ENCODE measurements at places on chromosomes 16 and 17.

GRCh38 chr16:68782198-68783174 lies 45.4 kb downstream of the CDH1 start:
- DNase-seq = no peak

- DNase-seq = no peak
Observed at GRCh38 chr17:48915459-48916282, 7.5 kb downstream of the UBE2Z start.

GRCh38 chr16:69315486-69316311 lies 4.5 kb downstream of the VPS4A start:
- DNase-seq = no peak

DNA sequence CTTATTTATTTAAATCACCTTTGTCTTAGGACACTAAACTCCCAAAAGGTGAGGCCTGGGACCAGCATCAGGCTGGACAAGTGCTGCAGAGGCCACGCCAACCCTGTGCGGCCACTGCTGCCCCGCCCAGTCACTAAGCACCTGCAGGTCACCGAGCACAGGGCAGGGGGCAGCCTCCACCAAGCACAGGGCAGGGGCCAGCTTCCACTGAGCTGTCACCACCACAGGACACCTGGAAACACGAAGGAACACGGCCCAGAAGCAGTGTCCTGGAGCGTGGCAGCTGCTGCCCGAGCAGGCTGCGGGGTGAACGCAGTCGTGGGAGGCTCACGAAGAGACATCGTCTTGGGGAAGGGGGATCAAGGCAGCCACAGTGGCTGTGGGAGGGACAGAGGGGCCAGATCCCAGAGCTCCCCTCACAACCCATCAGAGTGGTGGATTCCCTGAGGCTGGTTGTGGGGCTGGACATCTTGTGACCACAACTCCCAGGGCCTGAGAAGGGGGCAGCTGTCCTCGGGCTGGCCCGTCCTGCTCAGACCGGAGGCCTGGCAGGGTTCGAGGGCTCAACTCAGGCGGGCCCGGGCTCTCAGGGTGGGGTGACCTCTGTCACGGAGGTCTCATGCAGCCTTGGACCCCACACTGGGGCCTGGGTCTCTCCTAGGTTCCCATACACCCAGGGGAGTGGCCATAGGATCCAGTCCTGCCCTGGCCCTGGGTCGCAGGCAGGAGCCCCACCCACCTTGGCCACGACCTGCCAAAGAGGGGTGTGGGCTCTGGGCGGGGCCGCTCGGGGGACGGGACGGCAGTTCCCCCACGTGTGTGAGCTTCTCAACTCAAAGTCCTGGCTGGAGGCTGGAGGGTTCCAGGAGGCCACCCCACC lies 18.7 kb downstream of the RAB40B start:
- no peak for DNase-seq

DNA sequence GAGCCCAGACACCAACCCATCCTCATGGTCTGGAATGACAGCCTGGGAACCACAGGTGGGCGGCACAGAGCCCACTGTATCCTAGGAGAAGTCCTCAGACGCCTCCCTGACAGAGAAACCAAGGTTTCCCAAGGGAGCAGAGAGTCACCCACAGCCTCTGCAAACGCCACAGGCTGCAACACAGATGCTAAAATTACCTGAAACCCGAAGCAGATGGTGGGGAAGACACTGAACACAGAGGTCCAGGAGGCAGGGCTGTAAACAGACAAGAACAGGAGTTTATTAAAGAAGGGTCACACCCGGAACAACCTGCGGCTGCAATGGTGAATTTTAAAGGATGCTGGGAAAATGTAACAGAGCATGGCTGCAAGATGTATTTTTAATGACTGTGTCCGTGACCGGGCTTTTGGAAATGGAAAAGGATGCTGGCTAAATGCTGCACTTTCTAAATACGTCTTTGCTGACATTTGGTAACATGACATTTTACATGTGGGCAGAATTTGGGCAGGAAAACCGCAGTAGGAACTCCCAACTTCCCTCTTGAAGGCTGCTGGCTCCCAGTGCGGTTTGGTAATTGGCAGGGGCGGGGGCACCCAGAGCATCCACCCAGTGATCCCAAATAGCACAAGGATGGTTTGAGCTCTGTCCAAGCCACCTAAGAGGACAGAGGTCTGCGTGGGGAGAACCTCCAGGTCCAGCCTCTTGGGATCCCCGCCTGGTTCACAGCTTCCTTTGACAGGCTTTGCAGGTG lies 13.1 kb downstream of the SLC38A8 start:
- DNase-seq = no peak

GRCh38 chr17:46010597-46011186 lies 11.6 kb downstream of the STH start:
- no peak for DNase-seq

GRCh38 chr16:17757808-17758207 lies 287.0 kb upstream of the XYLT1 start:
- no peak for DNase-seq

DNA sequence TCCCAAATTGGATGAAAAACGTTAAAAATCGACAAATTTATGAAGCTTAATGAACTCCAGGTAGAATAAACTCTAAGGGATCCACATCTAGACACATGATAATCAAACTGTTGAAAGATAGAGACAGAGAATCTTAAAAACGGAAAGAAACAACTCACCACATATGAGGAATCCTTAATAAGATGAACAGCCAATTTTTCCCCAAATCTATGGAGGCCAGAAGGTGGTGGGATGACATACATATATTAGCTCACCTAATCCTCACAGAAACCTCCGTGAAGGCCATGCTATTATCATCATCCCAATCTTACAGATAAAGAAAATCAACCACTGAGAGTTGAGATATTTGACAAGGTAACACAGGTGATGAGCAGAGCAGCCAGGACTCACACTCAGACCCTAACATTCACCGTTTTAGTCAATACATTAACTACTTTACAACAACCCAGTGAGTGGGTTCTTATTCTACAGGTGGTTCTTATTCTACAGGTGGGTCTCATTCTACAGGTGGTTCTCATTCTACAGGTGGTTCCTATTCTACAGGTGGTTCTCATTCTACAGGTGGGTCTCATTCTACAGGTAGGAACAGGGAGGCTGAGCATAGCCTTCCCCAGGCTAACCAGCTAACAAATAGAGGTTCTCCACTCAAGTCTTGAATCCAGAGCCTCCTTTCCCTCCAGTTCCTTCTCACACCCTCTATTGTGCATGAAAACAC lies 4.8 kb downstream of the CACNG1 start:
- DNase-seq = no peak

- DNase-seq = no peak
Observed at GRCh38 chr16:49021136-49021535, 260.5 kb downstream of the CBLN1 start.

- no peak for DNase-seq
Observed at GRCh38 chr17:27603421-27603770, 27.6 kb upstream of the LGALS9 start.

DNA sequence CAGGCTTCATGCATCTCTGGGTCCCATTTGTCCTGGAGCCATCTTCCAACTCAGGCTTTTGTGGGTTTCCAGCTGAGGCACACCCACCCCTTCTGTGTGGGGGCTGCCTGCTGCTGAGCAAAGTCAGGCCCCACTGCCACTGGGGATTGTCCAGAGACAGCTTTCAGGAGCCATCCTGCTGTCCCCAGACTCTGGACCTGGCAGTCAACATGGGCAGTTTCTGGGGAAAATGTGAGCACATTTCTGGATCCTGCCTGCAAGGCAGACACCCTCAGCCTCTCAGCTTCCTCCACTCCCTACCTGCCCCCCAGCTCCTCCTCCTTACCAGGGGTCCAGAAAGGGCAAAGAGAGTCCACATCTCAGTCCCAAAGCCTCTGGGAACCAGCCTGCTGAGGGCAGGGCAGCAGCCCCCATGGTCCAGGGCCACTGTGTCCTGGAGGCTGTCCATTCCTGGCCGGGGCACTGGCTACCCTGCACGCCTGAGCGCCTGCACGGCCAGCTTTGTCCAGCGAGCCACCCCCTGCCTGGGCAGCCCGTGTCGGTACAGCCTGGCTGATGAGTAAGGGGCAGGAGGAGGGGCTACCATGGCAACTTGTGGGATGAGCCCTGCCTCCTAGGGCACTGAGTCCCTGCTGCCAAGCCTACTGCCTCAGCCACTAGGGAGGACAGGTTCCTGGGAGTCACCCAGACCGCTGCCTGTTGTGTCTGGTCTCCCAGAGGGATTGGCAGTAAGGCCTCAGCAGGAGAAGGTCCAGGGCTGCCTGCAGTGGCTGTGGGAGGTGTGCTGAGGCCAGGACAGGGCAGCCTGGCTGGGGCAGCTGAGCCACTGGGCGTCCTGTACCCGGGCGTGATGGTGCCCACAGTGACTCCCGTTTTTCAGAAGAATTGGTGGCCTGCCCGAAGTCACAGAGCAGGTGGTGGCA lies at the start of gene SLC47A2:
Gene SLC47A2 (minus strand): TSS at position 477 of the 923 bp plus-strand sequence. CDS start 29 bp downstream, at position 448.
- DNase-seq = no peak

- no peak for DNase-seq
Observed at GRCh38 chr17:49509588-49509917, 14.5 kb downstream of the NGFR start.

GRCh38 chr17:43609613-43610385 lies 51.9 kb downstream of the MEOX1 start:
- DNase-seq = no peak

DNA sequence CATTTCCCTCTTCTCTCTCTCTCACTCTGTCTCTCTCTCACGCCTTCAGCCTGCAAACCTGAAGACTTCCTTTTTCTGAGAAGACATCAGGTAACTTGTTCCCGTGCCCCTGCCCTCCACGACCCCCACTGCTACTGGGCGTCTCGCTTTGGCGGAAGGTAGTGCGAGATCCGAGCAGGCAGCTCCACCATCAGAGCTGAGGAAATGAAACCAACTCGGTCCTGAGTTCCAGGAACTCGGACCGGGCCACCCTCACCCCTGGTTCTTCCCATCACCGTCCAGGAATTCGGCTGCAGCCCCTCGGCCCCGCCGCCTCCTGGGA lies 585 bp downstream of the MLKL start:
- no peak for DNase-seq

DNA sequence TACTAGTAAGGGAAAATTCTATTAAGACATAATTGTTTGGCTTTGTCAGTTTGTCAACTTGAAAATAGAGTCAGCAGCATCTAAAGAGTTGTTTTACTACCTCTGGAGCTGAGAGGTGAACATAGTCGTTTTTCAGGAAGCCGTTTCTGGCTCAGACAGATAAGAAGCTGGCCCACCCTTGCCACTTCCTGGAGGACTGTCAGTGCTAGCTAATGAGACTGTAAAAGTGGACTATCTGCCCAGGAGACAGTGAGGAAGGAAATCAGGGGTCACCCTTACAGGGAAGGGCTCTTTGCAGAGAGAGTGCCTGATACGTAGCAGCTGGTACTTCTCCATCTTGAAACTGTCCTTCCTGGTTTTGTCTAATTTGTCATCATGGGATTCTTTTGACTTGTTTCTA lies 328.7 kb downstream of the WWOX start:
- DNase-seq = peak; percentile 77

DNA sequence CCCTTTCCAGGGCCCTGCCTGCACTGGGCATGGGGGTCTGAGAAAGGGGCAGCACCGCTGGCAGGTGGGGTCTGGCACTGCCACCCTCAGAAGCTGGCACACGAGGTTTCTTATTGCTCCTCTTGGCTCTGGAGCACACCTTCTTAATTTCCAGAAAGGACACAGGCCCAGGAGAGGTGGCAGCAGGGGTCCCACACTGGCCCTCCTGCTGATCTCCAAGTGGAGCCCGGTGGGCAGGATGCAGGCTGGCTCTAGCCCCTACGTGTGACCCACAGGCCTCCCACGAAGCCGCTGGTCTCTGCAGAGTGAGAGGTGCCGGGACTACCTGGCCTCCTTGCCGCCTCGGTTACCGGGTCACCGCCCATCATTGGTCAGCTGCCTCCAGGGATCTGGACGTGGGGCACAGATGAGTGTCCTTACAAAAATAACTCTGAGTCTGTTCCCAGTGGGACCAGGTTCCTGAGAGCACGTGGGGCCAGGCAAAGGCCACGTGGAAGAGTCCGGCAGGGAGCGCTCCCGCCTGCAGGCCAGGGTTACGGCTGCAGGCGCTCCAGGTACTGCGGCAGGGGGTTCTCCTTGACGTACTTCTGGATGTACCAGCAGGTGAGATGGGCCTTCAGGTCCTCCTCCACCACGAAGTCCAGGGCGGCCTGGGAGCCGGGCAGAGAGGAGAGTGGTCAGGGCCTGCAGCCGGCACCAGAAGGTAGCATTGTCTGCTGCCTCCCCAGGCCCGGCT lies 10.3 kb downstream of the NATD1 start:
- no peak for DNase-seq
